ENCODE measurements at places on chromosomes 4 and X.

DNA sequence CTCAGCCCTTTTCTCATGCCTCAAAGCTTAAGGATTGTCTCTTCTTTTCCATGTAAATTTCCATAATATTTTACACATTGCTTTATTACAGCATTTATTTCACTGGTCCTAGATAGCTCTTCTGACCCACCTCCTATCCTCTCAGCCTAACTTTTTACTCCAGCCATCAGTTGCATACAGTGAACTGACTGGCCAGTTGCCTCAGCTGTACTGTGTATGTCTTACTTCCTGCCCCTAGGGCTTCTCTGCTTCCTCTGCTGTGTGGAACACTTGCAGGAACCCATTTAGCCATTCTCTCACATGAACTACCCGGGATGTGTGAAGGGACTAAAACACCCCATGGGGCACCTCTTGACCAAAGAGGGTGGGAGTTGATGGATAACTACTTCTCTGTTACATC, 18.0 kb downstream of the C4orf33 start:
- no peak for DNase-seq

GRCh38 chr4:147639388-147639787, 22.2 kb downstream of the TMEM184C start:
- peak; percentile 66 for DNase-seq

- DNase-seq = no peak
Observed at GRCh38 chr4:77471821-77472495, 133.7 kb upstream of the CXCL13 start.

DNA sequence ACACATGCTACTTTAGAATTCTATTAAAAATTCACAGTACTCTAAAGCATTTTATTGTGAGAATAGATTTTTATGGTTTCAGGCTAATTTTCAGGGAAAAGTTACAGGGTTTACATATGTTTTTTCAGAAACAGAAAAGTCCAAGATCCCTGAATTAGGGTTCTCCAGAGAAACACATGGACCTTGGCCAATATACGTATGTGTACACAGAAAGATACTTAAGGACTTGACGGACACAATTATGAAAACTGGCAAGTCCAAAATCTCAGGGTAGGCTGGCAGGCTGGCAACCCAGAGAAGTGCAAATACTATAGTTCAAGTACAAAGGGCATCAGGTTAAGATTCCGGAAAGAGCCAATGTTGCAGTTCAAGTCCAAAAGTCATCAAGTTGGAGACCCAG, 1897.8 kb upstream of the PCDH10 start:
- DNase-seq = no peak
